Activated naive CD4-positive, alpha-beta T cell treated with Interleukin-2 at 50 U/mL for 16 hours (primary cell): ENCODE measurements at places on chromosomes 4 and X.

DNA sequence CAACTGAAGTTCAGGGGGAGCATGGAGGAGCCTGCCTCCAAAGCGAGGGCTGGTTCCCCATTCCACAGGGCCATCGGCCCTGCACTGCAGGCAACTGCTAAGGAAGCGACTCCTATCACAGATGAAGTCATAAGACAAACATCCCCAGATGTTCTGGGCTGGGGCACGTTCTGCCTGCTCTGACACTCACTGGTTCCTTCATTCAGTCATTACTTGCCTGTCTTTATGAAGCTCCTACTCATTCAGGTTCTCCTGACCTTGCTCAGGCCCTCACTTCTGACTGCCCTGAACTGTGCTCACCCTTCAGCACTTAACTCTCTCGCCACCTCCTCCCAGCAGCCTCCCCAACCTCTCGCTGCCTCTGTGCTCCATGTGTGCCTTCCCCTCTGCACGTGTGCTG lies 2.5 kb upstream of the SLC2A9 start:
- DNase-seq = no peak

GRCh38 chr4:14771094-14771493 lies 231.2 kb upstream of the CPEB2 start:
- DNase-seq = no peak

DNA sequence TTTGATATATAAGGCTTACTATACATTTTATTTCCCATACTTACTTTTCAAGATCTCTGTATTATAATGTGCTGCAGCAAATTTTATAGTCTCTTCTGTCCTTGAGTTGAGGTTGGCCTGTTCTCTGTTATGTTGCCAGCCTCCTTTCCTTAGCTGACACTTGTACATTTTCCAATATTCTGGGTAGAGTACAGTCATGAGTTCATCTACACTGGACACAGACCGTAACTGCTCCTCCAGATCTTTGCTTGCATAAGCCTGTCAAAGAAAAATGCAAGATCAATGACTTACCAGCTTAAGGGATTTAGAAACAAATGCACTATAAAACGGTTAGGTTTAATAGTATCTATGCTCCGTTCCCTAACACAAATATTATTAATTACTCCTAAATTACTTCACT lies 63.2 kb downstream of the VEGFC start:
- DNase-seq = no peak

GRCh38 chr4:108861334-108861733 lies 98.5 kb upstream of the ETNPPL start:
- no peak for DNase-seq

DNA sequence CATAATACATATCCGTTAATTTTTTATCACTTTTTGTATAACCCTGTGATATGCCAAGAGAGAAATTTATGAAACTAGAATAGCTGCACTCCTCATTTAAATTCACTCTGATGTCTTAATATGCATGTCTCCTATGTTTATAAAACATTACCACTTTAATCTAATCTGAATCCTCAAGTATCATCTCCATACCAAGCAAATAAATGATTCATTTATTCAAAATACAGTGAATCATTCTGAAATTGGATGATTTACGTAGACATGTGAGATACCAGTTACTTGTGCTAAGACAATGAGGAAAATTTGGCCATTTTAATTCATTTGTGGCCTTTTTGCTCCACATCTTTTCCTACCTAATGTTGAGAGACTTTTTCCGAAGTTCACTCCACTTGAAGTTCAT lies 435.1 kb upstream of the FTHL17 start:
- no peak for DNase-seq

DNA sequence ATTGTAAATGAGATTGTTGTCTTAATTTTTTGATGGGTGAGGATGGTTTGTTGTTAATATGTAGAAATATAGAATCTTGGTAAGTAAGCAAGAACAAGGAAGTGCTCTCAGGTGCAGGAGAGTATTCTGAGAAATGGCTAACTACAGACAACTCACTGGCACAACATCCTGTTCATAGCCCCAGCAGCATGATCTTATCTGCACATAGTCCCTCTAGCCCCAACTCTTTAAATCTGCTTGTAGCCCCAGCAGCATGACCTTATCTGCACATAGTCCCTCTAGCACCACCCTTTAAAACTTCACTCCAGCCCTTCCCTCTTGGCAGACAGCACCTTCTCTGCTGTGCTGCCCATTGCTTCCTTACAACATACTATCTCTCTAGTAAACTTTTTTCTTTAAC lies 1957.1 kb upstream of the ADGRL3 start:
- no peak for DNase-seq

- DNase-seq = no peak
Measured at GRCh38 chrX:106168107-106168506, at the start of gene PWWP3B. Gene PWWP3B, plus strand, starts transcription at chrX:106168305. Its CDS starts 37,128 bp downstream, at chrX:106205433.

DNA sequence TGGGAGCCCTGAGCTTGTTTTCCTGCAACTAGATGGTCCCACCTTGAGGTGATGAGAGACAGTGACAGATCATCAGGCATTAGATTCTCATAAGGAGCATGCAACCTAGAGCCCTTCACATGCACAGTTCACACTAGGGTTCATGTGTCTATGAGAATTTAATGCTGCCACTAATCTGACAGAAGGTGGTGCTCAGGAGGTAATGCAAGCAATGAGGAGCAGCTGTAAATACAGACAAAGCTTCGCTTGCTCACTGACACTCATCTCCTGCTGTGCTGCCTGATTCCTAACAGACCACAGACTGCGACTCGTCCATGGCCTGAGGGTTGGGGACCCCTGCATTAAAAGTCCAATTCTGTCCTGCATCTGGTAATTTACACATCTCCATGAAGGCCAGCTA lies 141.6 kb downstream of the KCNIP4 start:
- no peak for DNase-seq

- DNase-seq = no peak
Measured at GRCh38 chr4:154478547-154478946, 13.1 kb downstream of the DCHS2 start.

DNA sequence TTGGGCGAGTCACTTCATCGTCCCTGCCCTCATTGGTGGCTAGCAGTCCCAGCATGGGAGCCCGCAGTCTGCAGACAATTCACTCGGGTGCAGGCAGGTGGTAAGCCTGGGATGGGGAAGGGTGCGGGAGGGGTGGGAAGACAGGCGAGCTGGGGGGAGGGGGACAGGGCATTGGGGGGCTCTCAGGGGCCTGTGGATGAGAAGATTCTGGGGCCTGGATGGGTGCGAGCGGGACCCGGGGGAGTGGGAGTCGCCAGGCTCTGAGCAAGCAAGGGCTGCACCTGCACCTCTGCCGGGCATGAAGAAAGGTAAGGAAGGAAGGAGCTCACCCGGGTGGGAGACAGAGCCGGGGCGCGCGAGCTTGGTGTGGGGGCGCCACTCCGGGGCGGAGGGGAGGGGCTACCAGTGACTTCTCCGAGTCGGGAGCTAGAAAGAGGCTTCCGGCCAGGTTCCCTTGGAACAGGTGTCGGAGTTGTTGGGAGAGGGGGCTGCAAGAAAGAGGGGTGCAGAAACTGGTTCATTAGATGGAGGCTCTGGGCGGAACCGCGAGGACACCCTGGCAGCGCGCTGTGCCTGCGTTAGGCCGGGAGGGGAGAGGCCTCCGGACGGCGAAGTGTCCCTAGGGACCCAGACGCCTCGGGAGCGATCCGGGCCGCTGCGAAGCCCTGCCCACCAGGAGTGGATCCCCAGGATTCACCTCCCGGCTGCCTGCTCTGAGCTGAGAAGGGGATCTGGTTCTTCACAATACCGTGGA lies 103.4 kb upstream of the PDLIM3 start:
- no peak for DNase-seq

DNA sequence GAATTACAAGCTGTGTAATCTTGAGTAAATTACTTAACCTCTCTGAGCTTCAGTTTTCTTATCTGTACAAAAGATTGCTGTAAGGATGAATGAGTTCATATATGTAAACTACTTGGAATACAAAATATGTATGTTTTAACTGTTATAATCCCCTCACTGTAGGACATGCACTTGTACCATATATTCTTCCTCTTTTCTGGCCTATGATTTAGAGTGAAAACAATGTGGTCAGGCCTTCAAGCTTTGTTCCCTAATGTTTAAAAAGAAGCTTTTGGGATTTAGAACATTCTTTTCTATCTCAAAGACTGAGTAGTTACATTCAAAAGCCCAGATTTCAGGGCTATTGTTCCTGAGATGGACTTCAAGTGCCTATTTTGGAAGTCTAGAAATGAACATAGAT lies 26.7 kb upstream of the GPRIN3 start:
- DNase-seq = no peak

DNA sequence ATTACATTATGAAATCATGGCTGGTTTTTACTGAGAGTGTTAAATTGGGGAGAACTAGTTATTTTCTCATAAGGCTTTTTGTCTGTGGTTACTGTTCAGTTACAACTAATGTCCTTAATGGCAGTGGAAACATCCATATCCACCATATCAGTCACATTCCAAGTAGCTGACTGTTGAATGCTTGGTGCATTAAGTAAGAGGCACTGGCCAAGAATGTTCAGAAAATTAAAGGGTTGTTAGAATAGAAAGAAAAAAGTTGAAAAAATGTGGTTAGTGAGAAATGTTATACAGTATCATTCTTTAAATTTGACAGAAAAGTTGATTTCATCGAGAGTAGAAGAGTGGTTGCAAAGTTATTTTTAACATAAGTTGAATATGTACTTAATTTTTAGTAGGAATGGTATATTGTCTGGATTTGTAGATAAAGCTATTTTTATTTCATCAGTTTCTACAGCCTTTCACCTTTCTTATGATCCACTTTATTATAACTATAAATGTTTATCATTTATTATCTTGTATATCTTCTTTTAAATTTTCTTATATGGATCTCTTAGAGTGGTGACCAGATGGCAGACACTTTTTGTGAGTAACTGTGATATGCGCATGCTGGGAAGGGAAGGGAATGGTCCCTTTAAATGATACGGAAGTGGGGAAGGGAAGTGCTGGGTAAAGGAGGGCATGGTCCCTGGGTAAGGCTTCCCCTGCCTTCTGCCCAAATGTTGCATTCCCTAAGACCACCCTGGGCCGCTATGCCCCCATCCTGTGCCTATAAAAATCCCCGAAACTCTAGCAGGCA lies 2407.1 kb downstream of the ARAP2 start:
- DNase-seq = no peak

DNA sequence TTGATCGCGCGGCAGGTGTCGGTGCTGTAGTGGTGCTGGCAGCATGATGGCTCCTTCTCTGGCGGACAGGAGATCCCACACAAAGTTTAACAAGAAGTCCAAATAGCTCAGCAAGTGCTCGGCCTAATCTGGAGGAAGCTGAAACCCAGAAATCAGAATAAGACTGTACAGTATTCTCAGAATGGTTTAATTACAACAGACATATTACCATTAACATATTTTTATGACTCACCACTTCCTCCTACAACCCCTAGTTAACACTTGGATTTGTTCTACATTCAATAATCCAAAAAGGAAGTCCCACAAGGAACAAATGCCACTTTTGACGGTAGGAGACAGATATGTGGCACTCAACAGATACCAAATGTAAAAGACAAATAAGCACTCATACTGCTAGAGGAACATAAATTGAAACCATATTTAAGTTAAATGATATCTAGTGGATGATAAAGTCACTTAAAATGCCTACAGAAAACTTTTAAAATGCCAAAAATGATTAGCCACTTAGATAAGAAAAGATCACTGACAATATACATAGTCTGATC lies 91.2 kb downstream of the HUWE1 start:
- no peak for DNase-seq
